ENCODE measurements at places on chromosomes 4 and X.

GRCh38 chrX:9433596-9433995, 31.3 kb upstream of the TBL1X start:
- DNase-seq = no peak

DNA sequence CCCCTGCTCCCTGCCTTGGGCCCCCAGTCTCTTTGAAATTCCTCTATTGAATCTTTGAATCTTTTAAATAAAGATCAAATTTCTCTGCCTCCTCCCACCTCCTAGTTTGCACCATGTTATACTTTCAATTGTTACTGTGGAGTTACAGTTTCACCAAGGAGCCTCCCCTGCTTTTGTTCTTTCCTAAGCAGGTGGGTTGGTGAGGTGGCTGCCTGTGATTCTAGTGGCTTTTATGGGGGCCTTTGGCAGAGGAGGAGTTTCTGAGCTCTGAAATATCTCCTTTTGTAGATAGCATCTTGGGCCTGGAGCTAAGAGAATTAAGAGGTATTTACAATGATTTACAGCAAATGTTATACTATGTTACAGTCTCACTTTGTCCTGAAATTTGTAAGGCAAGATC, 133.8 kb upstream of the STX18 start:
- DNase-seq = no peak

GRCh38 chr4:25860586-25861279, 2.1 kb downstream of the SEL1L3 start:
- DNase-seq = peak; percentile 24

GRCh38 chr4:110268352-110268751, 69.9 kb upstream of the ELOVL6 start:
- no peak for DNase-seq

- no peak for DNase-seq
Observed at GRCh38 chrX:33817266-33817665, 314.8 kb downstream of the FAM47A start.

DNA sequence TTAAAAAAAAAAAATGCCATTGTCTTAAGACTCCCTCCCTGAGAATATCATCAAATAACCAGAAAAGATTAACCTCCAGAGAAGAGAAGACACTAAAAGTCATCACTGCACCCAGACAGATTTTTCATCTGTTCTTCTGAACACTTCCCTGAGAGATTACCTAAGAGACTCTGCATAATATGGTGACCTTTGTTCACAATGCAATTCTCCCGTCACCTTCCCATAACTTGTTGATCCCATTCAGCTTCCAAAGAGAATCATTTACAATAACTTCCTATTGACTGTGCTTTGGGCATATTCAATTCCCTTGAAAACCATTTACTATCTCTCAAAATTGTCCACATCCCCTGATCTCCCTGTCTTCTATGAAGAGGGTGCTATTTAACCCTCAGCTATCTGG, 85.1 kb upstream of the SMAD1 start:
- DNase-seq = no peak

DNA sequence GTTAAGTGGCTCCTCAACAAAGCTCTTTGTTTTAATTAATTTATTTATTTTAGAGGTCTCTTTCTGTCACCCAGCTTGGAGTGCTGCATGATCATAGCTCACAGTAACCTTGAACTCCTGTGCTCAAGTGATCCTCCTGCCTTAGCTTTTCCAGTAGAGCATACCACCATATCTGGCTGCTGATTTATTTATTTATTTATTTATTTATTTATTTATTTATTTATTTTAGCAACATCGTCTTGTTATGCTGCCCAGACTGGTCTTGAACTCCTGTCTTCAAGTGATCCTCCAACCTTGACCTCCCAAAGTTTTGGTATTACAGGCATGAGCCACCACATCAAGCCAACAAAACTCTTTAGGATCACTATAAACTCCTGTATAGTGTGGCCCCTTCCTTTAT, 15.8 kb upstream of the KLF8 start:
- no peak for DNase-seq

GRCh38 chrX:48823053-48823452, 3.3 kb upstream of the ERAS start:
- DNase-seq = no peak

DNA sequence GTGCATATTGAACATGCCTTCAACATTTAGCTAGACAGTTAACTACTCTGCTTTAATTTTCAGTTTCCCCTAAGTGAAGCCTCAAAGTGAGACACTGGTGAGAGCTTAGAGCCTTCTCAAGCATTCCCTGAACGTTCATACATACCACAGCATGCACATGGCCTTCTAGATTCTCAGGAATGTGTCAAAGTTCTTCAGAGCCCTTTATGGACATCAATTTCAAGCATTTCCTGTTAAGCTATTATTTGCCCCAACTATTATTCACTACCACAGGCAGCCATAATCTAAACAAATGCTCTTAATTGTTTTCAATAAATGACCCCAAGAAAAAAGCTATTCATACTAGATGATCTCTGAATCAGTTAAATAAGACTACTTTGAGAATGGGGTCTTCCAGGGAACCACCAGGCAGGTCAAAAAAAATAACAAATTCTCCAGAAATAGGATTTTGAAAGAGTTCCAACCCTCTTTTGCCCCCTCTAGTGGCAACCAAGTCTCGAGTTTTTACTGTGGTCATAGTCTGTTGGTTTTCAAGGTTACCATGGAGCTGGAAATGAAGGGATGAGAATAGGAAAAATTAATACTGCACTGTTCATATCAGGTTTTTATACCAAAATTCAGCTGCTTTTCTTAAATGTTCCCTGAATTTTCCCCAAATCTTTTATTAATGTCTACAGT, 235.4 kb downstream of the RAB28 start:
- no peak for DNase-seq

DNA sequence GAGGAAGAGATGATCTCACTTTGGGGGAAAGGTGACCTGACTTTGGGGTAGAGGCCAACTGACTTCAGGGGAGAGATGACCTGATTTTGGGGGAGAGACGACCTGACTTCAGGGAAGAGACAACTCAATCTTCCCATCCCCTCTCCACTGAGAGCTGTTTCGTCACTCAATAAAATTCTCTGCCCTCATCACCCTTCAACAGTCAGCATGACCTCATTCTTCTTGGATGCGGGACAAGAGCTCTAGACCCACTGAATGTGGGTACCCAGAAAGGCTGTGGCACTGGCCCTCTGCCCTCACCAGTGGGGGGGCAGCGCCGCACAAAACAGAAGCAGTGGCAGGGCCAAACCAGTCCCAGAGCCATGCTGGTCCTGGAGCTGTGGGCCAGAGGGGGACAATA, 34.6 kb downstream of the ATXN3L start:
- no peak for DNase-seq

Measured in CD4-positive, alpha-beta T cell treated with Interleukin-2 at 100 ng/mL for 4 hours (primary cell).